ENCODE measurements at places on chromosomes 6 and 20.
A peak's percentile ranks its signal among the peaks of the same experiment; 100 is the strongest.

DNA sequence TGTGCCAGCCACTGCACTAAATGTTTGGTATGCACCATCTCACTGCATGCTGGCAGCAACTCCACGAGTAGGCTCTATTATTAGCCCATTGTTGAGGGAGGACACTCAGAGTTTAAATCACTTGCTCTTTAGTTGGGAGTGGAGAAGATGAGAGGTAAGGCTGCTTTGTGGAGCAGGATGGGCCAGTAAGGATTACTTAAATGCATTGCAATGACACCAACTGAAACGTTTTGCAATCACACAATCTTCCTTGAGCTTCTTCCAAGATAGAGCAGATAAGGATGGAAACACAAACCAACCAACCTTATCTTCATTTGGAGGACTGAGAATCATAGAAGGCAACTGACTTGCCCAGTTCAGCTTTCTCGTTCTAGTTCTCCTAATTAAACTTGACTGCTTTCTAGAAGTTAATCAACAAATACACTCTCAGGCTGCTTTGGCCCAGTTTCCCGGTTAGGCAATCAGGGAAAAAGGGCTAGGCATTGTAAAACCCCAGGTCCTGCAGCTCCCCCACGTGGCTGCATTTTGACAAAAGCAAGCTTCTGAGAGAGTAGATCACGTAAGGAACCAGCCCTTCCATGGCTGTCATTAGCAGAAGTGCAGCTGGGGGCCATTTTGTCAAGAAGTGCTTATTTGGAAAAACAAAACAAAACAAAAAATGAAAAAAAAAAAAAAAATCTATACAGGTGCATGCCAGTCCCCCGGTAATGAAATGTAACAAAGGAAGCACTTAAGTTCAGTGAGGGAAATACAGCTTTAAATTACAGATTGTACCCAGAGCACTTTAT is 130.6 kb downstream of the BCAS1 start:
- peak; percentile 98 for DNase-seq

DNA sequence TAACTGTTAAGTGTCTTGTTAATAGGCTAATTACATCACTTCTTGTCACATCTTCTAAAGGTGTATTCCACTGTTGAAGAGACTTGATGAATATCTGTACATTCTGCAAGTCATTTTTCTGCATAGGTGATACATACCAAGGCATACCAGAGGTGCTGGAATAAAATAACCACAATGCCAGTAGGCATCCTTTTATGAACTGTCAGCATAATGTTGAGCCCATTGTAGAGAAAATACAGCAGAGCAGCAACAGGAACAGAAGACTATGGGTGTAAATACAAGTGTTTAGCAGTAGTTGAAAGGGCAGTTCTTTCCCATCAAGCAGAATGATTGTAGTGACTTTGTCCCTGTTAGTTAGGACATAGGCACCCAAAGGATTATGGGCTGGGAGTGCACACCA is 44.4 kb upstream of the ZNF337 start:
- no peak for DNase-seq

DNA sequence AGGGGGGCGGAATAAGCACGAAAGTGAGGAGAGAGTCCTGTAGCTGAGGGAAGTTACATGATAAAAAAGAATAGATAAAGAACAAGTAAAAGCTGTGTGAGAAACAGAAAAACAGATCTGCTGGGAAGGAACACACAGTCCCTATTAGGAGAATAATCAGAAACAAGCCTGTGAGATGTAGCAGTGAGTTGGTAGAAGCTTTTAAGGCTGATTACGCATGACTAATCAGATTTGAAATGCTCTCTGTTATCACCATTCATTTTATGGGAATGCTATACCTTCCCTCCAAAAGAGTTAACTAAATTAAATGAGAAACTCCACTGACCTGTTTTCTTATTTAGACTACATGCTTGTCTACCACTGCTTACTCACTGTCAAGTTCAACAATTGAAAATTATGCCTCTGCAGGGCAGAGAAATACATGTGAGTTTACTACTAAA is 15.8 kb downstream of the REPS1 start:
- peak; percentile 40 for DNase-seq

DNA sequence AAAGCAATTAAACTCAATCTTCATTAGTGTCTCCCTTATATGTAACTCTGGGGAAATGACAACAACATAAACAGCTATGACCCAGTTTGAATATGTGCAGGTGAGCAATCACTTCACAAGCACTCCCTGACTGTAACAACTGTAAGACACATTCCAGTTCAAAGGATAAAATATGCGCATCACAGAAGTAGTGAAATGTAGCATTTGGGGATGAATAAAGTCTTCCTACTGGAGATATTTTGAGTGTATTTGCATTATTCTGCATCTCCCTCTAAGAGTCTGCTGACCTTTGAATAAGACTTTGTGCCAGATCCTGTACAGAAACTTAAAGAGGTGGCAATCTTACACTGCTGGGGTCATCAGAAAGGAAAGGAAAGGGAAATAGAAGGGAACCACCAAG is 179.5 kb upstream of the TBX18 start:
- no peak for DNase-seq

GRCh38 chr20:10398834-10399369 is 35.1 kb downstream of the MKKS start:
- DNase-seq: no peak

- no peak for DNase-seq
These were observed 333.9 kb upstream of the CNR1 start for GRCh38 chr6:88499845-88500699.

GRCh38 chr6:50056242-50056641 is 6.5 kb upstream of the DEFB112 start:
- no peak for DNase-seq

DNA sequence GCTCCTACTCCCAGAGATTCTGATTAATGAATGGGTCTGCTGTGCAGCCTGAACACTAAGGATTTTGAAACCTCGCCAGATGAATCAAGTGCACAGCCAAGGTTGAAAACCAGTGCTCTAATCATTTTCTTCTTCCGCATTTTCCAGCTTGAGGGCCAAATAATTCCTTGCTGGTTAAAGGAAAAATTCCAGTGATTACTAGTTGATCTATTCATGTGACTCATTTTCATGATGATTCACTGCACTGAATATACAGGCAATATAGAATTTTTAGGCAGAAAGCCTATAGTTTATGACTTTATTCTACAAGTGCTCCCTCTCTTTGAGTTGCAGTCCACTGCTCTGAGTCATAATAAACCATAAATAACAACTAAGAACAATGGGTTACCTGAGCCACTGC is 80.6 kb upstream of the PROKR2 start:
- DNase-seq: no peak

GRCh38 chr6:116152620-116153019 is 26.7 kb upstream of the COL10A1 start:
- DNase-seq: no peak

DNA sequence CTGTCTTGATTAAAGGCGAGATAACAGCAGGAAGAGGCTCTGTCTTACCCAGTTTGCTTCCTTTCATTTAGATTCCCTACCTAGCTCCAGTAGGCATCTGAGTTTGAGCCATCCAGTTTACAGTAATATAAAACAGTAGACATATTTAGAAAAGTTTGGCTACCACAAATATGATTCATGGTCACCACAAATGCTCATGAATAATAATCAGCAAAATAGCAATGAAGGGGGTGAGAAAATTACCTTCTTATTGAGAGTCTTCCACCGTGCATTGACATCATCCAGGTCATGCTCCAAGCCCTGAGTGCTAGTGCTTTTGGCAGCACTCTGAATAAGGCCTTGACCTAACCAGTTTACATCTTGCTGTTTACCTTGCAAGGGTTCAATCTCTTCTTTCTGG is 106.2 kb downstream of the DST start:
- DNase-seq: peak; percentile 40

- no peak for DNase-seq
These were observed 217.6 kb upstream of the DTNBP1 start for GRCh38 chr6:15880262-15880973.

GRCh38 chr6:132758689-132759088 is 985 bp upstream of the VNN2 start:
- DNase-seq: no peak

DNA sequence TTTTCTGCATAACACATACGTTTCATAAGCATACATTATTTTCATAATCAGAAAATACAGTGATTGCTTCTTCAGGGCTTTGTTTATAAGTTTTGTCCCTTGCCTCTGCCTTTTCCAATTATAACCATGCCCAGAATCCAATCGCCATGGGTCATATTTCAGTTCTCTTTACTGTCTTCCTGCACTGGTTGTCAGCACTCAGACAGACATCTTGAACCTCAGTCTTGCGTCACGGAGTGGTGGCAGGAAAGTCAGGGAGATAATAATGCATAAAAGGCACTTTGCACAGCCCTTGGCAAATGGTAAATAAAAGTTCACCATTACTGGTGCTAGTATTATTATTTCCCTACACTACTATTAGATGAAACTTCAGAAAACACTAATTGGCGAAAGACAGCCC is 7.2 kb downstream of the KIF16B start:
- no peak for DNase-seq

DNA sequence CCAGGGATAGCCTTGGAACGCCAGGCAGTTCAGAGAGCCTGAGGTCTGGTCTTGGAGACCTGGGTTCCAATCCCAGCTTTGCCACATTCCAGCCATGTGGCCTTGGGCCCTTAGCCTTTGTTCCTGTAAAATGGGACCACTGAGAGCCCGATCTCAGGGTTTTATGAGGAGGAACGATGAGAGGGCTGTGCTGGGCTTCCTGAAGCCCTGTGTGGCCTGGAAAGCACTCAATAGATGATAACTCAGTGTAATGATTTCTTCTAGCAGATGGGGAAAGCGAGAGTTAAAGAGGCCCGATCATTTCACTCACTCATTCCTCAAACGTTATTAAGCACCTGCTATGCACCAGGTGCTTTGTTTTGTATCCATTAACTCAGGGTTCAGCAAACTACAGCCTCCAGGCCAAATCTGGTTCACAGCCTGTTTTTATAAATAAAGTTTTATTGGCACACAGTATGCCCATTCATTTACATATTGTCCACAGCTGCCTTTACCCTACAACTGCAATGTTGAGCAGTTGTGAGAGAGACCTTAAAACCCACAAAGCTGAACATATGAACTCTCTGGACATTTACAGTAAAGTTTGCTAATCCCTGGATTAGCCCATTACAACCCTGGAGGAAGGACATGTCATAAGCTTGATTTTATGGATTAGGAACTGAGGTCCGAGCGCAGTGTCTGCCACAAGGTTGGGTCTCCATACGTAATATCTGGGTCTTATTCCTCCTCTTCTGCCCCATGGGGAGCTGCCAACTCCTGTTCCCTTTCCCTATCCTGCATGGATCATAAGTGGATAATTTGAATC is 90.4 kb downstream of the CEBPB start:
- DNase-seq: no peak

DNA sequence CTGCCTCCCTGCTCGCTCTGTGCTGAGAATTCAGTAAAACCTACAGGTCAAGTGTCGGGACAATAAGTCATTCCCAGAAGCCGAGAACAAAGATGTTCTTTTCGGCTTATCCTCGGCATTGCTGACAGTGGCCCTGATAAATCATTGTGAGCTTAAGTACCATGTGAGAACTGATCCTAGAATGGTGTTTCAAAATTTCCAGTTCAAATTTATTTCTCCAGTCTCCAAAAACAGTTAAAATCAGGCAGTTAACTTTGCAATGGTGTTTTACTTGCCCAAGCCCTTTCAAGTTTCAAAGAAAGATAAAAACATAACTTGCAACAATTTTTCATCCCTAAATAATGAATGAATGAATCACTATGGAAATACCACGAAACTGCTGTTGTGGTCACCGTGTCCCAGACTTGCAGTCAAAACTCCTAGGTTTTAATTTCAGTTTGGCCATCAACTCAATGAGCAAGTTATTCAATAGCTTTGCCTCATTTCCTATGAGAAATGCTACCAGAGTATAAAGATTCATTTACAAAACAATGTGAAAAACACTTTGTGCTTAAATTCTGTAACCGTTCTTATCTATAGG is 4.3 kb downstream of the ATP5F1E start:
- DNase-seq: peak; percentile 42

DNA sequence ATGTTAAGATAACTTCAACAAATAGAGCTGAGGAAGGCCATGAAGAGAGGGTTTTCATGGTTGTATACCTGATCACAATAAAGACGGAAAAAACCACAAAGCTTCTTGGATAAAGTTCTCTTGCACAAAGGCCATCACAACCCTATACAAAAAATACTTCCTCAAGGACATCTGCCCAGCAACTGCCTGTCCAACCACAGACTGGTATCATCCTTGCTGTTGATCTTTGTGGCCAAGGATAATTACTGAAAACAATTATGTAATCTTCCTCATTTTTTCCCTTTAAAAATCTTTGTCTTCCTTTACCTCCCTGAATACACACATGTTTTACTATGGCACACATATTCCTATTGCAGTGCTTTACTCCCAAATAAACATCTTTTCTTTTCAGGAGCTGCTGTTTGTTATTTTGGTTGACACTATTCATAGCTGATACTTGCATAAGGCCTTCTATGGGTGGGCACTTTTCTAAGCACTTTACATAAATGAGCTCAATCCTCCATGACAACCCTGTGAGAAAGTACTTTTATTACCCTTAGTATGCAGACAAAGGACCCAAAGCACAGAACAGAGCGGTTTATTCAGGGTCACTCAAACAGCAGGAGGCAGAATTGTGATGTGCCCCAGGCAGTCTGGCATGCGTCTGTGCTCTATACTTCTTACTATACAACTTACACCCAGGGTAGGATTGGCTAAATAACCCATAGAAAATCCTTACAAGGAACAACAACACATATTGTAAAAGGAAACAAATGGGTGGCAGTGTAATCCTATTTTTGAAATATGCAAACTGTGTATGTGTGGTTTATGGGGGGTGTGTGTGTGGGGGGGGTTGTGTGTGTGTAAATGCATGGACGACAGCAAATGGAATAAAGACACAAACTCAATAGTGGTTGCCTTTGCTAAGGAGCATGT is 35.1 kb downstream of the SNRNP48 start:
- no peak for DNase-seq

DNA sequence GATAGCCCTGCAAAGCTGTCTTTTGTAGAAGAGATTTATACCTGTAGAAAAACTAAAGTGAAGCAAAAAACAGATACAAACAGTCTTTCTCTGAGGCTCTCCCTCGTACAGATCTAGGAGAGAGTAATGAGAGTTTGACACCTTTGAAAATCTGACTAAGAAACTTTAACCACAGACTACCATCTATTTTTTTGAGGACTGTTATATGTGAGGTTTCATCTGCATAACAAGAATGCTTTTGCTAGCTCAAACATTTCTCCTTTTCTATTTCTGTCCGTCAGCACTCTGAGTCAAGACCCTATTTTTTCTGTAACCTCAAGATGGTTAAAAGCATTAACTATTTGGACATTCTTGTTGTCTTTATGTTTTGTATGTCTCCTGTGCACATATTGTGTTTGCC is 193.0 kb downstream of the BTBD3 start:
- DNase-seq: peak; percentile 20

DNA sequence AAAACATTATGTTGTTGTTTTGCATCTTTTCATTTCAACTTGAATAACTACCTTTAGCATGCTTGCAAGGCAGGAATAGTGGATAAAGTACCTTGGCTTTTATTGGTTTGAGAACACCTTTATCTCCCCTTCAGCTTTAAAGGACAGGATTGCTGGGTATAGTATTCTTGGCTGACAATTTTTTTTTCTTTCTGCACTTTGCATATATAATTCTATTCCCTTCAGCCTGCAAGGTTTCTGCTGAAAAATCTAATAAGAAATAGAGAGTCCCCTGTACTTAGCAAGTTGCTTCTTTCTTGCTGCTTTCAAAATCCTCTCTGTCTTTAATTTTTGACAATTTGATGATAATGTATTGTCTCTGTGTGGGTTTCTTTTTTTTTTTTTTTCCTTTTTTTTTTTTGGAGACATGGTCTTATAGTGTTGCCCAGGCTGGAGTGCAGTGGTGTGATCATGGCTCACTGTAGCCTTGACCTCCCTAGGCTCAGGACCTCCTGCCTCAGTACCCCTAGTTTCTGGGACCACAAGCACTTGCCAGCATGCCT is 47.1 kb downstream of the SMAP1 start:
- DNase-seq: no peak

- no peak for DNase-seq
These were observed 53.8 kb upstream of the PDE10A start for GRCh38 chr6:165716886-165717285.
